ENCODE measurements at places on chromosomes 1 and 21.

- DNase-seq, result no peak
Measured at GRCh38 chr1:211701733-211702132, 26.3 kb upstream of the NEK2 start.

DNA sequence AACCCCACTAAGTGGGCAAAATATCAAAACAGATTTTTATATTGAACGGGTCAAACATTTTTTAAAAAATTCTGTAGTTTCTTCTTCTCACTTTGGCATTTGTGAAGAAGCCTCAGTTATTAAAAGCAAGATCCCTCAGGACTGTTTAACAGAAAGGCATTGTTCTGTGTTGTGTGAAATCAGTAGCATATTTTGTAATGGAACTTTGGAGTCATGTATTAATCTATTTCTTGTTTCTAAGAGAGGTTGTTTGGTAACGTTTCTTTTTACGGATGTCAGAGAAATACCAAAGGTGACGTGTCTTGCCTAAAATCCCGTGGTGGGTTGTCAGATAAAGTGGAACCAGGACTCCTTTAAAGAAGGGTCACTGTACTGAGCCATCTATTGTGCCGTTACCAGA is 23.7 kb downstream of the GPR137B start:
- DNase-seq, result no peak

- peak; percentile 20 for DNase-seq
Measured at GRCh38 chr1:74396933-74397332, 115.5 kb downstream of the LRRC53 start.

- DNase-seq, result peak; percentile 85
Measured at GRCh38 chr1:16076031-16076864, 2.8 kb upstream of the FAM131C start.

DNA sequence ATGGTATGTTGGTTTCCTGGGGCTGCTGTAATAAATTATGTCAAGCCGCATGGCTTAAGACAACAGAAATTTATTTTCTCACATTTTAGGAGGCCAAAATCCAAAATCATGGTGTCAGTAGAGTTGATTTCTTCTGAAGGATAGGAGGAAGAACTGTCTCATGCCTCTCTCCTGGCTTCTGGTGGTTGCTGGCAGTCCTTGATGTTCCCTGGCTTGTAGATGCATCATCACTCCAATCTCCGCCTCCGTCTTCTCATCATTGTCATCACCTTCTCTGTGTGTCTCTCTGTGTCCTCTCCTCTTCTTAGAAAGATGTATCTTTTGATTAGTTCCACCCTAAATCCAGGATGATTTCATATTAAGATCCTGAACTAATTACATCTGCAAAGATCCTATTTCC is 124.7 kb upstream of the CTTNBP2NL start:
- DNase-seq, result no peak

DNA sequence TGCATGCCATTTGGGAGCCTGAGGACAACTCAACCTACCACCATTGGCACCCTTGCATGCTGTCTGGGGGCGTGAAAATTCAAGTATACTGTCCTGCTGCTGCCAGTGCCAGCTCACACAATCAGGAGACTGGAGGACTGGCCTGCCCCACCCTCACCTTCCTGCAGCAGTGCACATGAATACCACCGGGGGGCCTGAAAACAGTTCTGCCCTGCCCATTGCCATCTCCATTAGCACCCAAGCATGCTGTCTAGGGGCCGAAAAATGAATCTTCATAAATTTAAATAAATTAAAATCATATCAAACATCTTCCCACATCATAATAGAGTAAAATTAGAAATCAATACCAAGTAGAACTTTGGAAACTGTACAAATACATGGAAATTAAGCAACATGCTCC is 322.1 kb upstream of the TMPRSS15 start:
- peak; percentile 1 for DNase-seq

DNA sequence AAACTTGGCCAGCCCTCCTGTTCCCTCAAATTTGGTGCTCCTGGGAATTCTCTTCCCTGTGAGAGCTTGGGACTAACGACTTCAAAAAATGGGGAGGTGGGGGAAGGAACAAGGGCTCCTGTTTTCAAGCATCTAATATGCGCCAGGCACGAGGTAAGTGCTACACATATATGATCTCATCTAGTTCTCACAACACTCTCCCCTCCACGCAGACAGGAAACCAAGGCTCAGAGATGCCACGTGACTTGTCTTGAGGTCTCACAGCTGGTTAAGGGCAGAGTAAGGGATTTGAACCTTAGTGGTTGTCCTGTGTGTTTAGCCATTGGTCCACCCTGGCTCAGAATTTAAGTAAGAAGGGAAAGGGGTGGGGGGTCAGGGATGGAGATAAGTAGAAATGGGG is 125.9 kb downstream of the DMRTB1 start:
- DNase-seq, result peak; percentile 90

- no peak for DNase-seq
Measured at GRCh38 chr1:45551684-45552083, 1.1 kb downstream of the AKR1A1 start.

GRCh38 chr1:203325418-203326091 is 20.2 kb downstream of the BTG2 start:
- DNase-seq, result no peak

- peak; percentile 50 for DNase-seq
Measured at GRCh38 chr1:177256153-177257075, 85.7 kb downstream of the BRINP2 start.

GRCh38 chr1:23597635-23598388 is 38.5 kb upstream of the ID3 start:
- DNase-seq, result no peak

DNA sequence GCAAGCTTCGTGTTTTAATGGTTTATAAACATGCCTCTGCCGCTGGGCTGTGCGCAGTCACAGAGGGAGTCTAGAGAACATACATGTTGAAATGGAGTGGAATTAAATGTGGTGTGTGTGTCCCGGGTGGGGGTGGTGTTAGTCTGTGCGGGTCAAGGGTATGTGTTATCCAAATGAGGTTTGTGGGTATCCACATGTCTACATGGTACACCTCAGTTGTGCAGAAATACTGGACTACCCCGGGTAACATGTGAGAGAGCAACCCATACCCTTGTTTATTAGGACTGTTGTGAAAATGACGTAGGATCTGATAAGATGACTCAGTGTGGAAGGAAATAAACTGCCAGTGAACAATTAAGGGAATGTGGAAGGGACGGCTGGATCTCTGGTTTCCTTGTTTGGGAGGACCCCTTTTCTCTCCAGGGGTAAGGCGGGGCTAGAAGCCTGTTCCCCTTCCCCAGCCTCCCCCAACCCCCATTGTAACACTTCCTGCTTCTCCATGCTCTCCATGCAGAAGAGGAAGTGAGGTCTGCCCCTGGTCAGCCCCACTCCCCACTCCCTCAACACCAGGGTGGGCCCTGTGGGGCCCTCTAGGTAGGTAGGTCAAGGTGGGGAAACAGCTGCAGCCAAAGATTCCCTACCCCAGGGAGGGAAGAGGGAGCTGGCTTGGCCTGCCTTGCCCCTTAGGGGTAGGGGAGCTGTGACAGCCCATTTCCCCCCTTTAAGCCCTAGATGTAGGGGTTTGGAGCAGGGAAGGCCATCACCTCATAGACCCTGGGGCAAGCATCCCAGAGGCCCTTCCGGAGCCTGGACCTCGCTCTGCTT is 690 bp downstream of the EPS8L3 start:
- peak; percentile 95 for DNase-seq

- DNase-seq, result peak; percentile 18
Measured at GRCh38 chr1:58927041-58927721, 143.3 kb upstream of the JUN start.

GRCh38 chr1:119226913-119227312 is 86.5 kb upstream of the WARS2 start:
- DNase-seq, result no peak

Measured in amniotic epithelial cell (primary cell).